ENCODE measurements at places on chromosomes 6 and 20. TPM values are rescaled to one million over a fixed set of nuclear protein-coding genes. Genes with fewer than 3 reads are reported as not detected.
A peak's percentile ranks its signal among the peaks of the same experiment; 100 is the strongest.

Gene NR2E1
- not detected for total RNA-seq

- DNase-seq: no peak
Measured at GRCh38 chr6:41527721-41528408, 18.3 kb upstream of the FOXP4 start.

Gene C20orf202
- total RNA-seq: not detected

GRCh38 chr6:130032758-130033340 is 14.5 kb downstream of the L3MBTL3 start:
- DNase-seq: no peak

GRCh38 chr20:14820771-14821170 is 483.4 kb upstream of the FLRT3 start:
- no peak for DNase-seq

- peak; percentile 61 for DNase-seq
Measured at GRCh38 chr20:10653599-10654249, 20.1 kb downstream of the JAG1 start.

- no peak for DNase-seq
Measured at GRCh38 chr6:52976591-52977035, 18.5 kb downstream of the GSTA4 start.

GRCh38 chr6:45572833-45573232 is 195.1 kb upstream of the SUPT3H start:
- DNase-seq: no peak

Gene TCF21
- total RNA-seq: not detected

Gene OSER1
- 72.4 TPM for total RNA-seq

GRCh38 chr20:16601047-16601446 is 27.8 kb upstream of the KIF16B start:
- no peak for DNase-seq

Gene TINAG
- total RNA-seq: 114 TPM

- no peak for DNase-seq
Measured at GRCh38 chr6:157881342-157881741, 58.3 kb downstream of the SNX9 start.

DNA sequence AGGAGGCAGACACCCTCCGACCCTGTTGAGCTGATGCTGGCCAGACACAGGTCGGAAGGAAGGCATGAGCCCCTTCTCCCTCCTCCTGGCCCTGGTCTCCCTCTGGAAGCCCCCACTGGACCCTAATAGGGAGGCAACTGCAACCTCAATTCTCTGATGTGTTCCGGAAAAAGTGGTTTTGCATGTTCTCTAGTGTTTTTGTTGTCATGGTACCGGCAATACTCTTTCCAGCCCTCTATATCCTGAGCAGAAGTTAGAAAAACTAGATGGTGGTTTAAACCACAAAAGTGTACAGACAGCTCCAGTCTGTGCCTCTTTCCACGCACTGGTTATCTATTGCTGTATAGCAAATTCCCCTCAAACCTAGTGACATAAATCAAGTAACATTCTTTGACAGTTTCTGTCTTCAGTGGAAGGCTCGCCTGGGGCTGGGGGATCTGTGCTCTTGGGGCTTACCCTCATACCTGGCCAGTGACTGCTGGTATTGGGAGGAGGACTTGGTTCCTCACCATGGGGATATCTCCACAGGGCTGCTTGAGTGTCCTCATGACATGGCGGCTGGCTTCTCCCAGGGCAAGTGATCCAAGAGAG is 37.0 kb downstream of the SYTL3 start:
- no peak for DNase-seq

DNA sequence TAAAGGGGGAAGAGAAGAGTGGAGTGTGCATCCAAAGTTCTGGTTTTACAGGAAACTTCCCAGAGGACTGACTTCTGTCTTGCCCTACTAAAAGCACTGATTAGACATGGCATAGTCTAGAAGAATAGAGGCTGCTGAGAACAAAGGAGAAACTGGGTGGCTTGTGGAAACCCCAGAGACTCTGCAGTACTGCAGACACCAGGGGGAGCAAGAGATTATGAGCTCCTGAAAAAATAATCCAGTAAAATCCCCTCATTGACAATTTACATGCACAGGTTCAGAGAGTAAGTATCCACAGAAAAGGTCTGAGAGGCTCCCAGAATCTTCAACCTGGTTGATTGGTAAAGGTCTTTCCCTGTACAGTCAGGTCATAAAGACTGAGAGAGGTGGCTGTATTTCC is 48.7 kb upstream of the CLVS2 start:
- DNase-seq: peak; percentile 4

DNA sequence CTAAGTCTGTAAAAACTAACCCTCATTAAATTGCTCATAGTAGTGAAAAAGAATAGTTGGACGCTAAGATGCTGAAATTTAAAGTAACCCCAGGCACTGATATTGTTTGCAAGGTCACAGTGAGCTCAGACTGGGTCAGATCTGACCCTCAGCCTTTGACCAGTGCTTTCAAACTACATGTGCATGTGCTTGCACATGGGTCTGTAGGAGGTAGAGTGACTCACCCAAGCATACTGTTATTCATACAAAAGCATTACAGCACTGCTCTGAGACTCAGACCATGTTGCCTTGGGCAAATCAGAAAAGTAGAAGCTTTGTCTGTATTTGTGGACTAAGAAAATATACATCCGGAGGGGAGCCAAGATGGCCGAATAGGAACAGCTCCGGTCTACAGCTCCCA is 326.4 kb upstream of the MARCKS start:
- DNase-seq: no peak

GRCh38 chr6:32109114-32109764 is at the start of gene TNXB:
Gene TNXB (minus strand): TSS chr6:32109338. CDS start chr6:32098198, 11,140 bp downstream.
- no peak for DNase-seq

GRCh38 chr20:53847139-53847836 is 223.1 kb downstream of the BCAS1 start:
- no peak for DNase-seq

Gene MAP7
- total RNA-seq: 12.9 TPM

DNA sequence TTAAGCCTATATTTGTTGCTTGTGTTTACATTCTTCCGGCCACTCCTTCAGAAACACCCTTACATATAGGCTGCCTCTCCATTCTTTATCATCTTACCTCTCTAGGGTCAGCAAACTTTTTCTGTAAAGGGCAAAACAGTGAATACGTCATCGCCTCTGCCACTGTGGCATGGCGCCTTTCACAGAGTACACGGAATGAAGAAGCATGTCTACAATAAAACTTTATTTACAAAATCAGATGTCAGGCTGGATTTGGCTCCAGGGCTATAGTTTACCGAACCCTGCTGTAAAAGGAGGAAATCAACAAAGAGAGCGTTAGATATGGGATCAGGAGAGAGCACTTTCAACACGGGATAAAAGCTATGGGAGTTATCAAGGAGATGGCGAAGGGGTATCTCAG is 9.3 kb upstream of the NCR2 start:
- DNase-seq: no peak

DNA sequence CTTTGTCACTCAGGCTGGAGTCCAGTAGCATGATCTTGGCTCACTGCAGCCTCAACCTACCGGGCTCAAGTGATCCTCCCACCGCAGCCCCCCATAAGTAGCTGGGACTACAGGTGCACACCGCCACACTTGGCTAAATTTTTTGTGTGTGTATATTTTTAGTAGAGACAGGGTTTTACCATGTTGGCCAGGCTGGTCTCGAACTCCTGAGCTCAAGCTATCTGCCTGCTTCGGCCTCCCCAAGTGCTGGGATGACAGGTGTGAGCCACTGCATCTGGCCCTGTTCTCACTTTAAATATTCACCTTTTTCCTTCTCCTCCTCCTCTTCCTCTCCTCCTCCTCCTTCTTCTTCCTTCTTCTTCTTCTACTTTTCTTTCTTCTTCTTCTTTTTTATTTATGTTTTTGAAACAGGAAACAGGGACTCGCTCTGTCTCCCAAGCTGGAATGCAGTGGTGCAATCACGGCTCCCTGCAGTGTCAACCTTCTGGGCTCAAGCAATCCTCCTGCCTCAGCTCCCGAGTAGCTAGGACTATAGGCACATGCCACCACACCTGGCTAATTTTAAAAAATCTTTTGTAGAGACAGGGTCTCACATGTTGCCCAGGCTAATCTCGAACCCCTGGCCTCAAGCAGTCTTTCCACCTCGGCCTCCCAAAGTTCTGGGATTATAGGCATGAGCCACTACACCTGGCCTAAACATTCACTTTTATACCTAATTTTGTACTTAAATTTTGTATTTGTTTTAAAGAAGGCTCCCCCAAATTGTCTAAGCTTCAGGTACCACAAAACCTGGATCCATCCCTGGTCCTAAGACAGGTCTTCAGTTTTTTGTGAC is 47.2 kb upstream of the NCOA3 start:
- no peak for DNase-seq

Gene TTLL9
- not detected for total RNA-seq

Gene KHDC1L
- total RNA-seq: not detected

GRCh38 chr6:16729183-16729691 is 32.0 kb downstream of the ATXN1 start:
- DNase-seq: peak; percentile 75

Gene EBF4
- total RNA-seq: 9.6 TPM

DNA sequence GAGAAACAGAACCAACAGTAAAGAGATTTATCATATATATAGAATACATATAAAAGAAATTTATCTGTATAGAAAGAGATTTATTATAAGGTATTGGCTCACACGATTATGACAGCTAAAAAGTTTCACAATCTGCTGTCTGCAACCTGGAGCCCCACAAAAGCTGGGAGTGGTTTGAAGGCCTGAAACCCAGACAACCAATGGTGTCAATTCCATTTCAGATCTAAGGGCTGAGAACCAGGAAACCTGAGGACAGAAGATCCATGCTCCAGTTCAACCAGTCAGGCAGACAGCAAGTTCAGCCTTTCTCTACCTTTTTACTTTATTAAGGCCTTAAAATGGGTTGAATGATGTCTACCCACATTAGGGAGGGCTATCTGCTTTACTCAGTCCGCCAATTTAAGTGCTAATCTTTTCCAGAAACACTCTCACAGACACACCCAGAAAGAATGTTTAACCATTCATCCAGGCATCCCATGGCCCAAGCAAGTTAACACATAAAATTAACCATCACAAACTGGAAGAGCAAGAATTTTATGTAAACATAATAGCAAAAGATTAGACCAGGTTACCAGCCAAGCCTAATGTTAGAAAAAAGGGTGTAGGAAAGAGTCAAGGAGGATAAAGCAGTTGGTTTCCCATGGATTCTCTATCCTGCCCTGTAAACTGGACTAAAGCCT is 170.9 kb downstream of the FUT9 start:
- no peak for DNase-seq

Gene WFDC12
- not detected for total RNA-seq

Gene PHACTR3
- total RNA-seq: not detected

Gene HLA-DPA1
- total RNA-seq: not detected

GRCh38 chr20:9093218-9093957 is 24.5 kb downstream of the PLCB4 start:
- no peak for DNase-seq

Gene SERPINB6
- 154 TPM for total RNA-seq

Gene FAM209B
- total RNA-seq: not detected

Gene RAET1G
- not detected for total RNA-seq
